ENCODE measurements at places on chromosomes 4 and X. TPM values are rescaled to one million over a fixed set of nuclear protein-coding genes. Genes with fewer than 3 reads are reported as not detected.

- no peak for DNase-seq
Observed at GRCh38 chr4:165931741-165932140, 58.7 kb downstream of the TLL1 start.

GRCh38 chr4:66855956-66856355, 689.3 kb downstream of the CENPC start:
- DNase-seq = peak; percentile 3

The VMA21 gene
- total RNA-seq = 78.9 TPM

DNA sequence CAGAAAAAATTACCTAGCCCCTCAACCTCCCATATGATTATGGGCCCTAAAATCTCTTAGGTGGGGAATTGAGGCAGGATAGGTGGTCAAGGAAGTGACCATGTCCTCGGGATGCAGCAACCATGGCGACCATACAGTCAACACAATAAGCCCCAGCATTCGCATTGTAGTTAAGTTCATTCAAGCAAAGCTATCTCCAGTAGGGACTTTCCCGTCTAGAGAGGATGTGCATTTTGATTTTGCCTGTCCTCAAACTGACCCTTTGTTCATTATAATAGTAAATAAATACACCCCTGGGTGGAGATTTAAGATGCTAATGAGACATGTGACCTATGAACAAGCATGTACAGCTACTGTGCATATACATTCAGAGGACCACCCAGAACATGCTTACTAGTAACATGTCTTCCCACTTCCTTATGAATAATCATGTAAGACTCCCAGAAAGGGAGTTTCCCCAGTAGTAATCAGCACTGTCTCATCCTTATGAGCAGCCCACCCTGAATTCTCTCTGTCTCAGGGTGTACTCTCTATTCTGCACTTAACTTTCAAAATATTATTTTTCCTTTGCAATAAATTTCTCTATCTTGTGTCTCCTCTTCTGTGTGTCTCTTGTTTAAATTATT, 74.3 kb downstream of the NUDT11 start:
- no peak for DNase-seq

The CXCL6 gene
- 19.0 TPM for total RNA-seq

The PARM1 gene
- total RNA-seq = 0.63 TPM

DNA sequence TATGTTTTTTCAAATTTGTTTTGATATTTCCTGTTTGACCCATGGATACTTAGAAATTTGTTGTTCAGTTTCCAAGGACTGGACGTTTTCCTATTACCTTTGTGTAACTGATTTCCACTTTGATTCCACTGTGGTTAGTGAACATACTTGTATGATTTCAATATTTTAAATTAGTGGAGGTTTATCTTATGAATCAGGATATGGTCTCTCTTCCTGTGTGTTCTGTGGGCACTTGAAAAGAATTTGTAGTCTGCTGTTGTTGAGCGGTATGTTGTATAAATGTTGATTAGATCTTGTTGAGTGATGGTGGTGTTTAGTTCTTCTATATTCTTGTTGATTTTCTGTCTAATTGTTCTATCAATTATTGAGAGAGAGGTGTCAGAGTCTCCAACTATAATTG, 21.2 kb upstream of the LAMTOR3 start:
- no peak for DNase-seq

DNA sequence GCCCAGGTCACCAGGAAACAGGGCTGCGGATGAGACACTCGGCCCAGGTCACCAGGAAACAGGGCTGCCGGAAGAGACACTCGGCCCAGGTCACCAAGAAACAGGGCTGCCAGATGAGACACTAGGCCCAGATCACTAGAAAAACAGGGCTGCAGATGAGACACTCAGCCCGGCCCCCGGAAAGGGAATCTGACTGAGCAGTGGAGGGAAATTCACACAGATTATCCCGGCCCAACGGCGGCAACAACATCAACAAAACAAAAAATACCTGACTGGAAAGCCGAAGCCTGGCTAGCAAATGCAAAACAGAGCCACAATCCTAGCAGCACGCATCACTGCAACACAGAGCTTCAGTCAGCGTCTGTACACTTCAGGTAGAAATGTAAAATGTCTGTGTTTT, 20.7 kb downstream of the AFAP1 start:
- DNase-seq = no peak
